Uterus (tissue), 4 donors: ENCODE measurements at places on chromosomes 6 and 20. TPM values are rescaled to one million over a fixed set of nuclear protein-coding genes. Genes with fewer than 3 reads are reported as not detected.

- no peak for DNase-seq
Observed at GRCh38 chr6:56988145-56988544, 33.2 kb downstream of the BEND6 start.

DNA sequence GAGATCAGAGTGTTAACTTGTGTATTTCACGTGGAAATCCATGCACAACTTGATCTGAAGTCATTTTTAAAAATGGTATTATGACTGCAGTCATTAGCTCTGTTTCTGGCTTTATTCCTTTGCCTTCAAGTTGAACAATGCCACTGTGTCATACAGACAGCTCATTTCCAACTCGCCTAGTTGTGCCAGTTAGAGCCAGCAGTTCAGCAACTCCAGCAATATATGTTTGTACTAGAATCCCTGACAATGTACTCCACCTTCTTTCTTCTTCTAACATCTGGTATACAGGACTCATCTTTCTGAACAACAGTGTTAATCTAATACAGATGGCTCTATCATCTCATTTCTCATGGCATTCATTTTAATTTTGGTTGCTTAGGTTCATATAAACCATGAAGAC, 418.3 kb upstream of the POU3F2 start:
- DNase-seq, result no peak

Gene PDYN
- not detected for total RNA-seq

Gene CCN6
- not detected for total RNA-seq
